ENCODE measurements at places on chromosomes 2 and 18.

DNA sequence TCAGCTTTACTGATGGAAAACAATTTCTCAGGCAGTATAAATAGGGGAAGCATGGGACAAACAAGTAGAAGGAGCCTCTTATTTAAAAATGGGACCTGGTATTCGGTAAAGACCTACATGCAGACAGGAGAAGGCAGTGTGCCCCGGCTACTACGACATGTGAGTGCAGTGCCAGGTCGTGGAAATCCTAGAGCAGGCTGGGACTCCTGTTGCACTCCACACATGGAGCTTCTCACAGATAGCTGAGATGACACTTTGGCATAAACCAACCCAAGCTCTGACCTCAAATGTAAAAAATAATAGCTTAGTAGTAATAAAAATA is 885 bp upstream of the DSEL start:
- no peak for DNase-seq

DNA sequence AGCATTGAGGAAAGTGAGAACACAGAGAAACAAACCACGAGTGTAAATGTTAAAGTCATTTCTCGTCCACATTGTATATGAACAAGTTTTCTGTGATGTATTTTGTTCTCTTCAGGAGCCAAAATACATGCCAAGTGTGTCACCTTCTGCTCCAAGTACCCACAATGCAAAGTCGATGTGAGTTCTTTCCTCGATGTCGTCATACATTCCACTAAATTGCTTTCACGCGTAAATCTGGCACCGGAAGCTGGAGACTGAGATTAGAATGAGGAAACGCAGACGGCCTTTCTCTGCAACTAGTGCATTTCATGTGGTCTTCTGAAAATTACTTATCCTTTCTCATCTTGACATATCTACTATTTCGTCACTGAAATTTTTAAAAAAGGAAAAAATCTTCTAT is 118.5 kb upstream of the SALL3 start:
- no peak for DNase-seq

GRCh38 chr18:23263551-23264235 is 128.4 kb downstream of the CABLES1 start:
- no peak for DNase-seq

- no peak for DNase-seq
Observed at GRCh38 chr2:143433251-143433650, 304.0 kb downstream of the ARHGAP15 start.

GRCh38 chr18:24669015-24669414 is 208.6 kb downstream of the HRH4 start:
- no peak for DNase-seq

DNA sequence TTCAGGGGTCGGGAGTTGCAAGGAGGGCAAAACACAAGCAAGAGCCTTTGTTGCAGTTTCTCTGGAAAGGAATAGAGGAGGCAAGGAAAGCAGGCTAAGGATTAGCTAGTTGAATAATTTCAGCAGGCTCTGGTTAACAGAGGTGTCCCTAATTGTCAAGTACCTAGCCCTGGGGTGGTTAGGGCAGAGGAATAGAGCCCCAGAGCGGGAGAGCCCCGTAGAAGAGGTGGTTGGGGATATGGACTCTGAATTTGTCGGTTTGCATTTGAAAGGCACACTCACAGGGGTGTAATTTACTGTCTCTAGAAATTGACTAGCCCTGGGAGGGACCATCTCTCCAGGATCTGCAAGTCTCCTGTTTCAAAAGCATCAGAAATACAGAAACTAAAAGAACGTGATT is 1030.2 kb downstream of the TMEM182 start:
- DNase-seq = no peak

- DNase-seq = no peak
Observed at GRCh38 chr2:139142252-139142880, 362.2 kb upstream of the NXPH2 start.

- DNase-seq = no peak
Observed at GRCh38 chr2:218003981-218004419, 1.2 kb upstream of the TNS1 start.

DNA sequence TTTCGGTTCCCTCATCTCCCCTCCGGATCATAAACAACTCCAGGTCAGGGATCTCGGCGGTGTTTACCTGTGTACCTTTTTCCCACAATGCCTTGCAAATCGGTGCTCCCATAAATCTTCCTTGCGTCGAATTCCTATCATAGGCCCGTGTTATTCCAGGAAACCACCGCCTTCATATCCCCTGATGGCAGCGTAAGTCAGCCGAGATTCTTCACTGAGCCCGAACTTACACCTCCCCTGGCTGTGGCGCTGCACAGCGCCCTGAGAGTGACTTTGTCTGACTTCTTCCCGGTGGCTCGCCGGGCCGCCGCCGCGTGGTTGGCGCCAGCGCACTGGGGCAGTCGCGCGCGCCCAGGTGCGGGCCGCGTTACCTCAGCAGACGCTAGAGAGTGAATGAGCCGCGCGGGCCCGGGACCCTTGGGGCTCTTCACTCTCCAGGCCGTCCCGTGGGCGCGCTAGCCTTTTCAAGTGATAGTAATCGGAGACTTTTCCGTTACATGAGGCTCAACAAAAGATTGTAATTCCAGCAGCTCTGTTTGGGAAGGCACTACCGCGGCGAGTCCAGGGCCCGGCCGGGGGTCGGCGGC is 101.6 kb downstream of the SPTBN1 start:
- no peak for DNase-seq

DNA sequence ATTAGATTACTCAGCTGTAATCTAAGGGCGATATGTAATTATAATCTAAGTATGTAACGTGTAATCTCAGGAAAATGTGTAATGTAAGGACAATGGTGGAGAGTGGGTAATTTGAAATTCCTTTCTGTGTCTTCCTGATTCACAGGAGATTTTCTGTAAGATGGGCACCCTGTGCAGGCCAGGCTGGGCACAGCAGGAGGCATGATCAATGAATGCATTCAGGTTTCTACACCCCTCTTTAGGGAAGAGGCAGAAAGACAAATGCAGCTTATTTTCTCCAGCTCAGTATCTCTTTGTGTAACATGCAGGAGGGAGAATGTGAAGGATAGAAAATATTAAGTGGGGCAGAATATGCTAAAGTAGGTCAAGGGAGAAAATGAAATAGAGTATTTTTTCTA is 320.1 kb downstream of the PIK3C3 start:
- DNase-seq = no peak

DNA sequence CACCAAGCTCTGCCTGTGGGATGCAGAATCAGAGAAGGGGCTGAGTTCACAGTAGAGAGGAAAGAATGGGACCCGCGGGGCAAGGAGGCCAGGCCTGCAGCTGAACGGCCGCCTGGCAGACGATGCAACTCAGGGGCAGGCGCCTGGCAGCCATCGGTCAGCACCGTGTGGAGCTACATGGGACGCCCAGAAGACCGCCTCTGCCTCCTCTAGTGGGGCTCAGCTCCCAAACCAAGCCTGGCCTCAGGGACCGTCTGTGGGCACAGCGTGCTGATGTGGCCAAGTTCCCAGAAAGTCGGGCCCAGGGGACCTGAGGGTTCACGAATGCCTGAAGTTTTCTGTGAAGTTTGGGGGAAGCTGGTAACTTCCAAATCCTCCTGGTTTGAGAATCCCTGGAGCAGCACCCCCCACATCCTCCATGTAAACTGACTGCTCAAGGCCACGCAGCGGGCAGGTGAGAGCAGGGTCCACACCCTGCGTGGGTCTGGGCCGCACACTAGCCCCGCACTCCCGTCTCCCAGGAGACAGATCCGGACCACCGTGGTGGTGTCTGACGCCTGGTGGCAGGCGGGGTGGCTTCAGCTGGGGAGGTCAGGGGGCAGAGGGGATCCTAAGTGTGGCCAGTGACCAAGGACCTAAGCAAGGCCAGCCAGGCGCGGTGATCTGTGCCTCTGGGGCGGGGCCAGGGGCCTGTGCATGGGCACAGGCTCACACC is 14.6 kb downstream of the SNORC start:
- DNase-seq = no peak

DNA sequence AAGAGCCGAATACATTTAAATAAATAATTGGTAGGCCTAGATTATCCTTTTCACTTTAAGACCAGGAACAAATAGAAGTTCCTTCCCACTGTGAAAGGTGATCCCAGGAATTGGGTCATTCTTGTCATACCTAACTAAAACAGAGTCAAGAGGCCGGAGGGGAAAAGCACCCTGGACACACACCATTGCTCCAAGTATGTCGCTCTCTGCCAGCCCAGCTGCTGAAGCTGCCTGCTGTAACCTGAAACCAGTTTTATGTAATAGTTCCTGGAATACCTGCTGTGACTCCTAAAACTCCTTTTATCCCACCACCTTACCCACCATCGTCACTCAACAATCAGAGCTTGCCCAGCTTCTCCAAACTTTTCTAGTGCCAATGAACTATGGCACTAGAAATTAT is 217.1 kb downstream of the PTPRM start:
- no peak for DNase-seq

DNA sequence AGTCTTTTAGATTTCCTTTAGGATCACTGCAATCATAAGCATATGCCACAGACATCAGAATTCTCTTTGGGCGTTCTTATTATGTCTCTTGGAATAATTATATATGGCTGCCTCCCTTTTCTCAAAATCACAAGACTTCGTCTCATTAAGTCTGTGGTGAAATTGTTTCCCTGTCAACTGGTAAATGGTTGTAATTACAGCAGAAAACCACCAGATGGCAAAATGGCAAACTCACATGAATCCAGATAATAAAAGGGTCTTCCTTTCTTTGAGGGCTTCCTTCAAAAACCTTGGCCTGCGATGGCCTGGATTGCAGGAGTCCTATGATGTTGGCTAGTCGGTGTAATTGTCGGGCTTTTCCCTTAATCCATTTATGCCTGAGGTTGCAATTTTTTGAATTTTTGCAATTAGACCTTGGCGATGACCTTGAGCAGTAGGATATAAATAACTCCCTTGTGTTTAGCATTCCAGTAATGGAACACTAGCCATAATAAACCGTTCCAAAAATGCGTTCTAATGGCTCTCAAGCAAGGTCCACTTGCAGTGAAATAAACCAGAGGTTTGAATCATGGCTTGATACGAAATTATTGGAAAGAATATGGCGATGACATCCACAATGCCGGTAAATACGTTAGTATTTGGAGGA is 656.4 kb downstream of the MBD2 start:
- peak; percentile 6 for DNase-seq

GRCh38 chr18:2857491-2858131 is 10.8 kb downstream of the EMILIN2 start:
- DNase-seq = no peak

Measured in HS-5 (cell line).